Natural killer cell (primary cell): ENCODE measurements at places on chromosomes 2 and 18.

- DNase-seq, result no peak
Measured at GRCh38 chr2:223196331-223196730, 144.3 kb downstream of the KCNE4 start.

- no peak for DNase-seq
Measured at GRCh38 chr2:149538138-149538833, 49.3 kb downstream of the MMADHC start.

DNA sequence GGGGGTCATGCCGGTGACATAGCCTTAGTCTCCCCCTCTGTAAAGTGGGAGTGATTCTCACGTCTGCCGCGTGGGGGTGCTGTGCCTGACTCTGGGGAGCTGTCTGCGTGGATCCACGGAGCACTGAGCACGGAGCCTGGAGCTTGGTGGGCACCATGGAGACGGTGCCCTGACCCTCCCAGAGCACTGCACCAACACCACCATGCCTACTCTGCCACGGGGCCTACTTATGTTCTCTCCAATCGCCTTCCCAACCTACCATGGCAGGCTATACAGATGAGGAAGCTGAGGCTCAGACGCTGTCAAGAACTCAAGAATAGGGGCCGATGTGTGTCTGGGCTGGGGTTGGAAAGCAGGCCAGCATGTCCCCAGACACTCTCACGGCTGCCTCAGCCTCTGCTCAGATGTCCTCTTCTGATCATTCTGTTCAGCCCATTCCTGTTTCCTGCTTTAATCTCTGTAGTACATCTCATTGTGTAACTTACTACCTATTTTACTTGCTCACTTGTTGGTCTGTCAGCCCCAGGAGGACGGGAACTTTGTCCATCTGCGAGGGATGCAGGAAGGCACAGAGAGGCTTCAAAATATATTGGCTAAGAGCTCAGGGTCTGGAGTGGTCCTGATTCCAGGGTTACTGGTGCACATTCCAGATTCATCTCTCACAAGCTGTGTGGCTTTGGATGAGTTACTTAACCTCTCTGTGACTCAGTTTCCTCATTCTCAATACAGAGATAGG is 168.1 kb upstream of the HS6ST1 start:
- no peak for DNase-seq

DNA sequence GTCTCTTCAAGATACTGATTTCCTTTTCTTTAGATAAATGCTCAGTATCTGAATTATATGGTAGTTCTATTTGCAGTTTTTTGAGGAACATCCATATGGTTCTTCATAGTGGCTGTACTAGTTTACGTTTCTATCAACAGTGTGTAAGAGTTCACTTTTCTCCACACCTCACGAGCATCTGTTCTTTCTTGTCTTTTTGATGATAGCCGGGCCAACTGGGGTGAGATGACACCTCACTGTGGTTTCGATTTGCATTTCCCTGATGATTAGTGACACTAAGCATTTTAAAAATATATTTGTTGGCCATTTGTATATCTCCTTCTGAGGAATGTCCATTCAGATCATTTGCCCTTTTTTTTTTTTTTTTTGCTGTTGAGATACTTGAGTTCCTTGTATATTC is 458.8 kb downstream of the SETBP1 start:
- peak; percentile 4 for DNase-seq

DNA sequence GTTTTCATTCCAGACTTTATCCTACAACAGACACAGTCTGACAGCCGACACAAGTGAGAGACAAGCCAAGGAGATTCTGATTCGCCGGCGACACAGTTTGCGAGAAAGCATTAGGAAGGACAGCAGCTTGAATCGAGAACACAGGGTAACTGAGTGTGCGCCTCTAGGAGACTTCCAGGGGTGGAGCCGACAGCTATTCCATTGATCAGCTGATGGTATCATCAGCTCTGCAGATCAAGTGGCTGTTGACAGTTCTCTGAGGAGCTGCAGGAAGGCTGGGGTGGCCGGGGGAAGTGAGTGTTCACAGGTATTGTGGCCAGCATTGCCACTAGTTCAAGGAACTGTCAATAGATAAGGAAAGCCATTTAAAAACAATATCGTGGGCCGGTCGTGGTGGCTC is 57.3 kb upstream of the TMEM182 start:
- no peak for DNase-seq

DNA sequence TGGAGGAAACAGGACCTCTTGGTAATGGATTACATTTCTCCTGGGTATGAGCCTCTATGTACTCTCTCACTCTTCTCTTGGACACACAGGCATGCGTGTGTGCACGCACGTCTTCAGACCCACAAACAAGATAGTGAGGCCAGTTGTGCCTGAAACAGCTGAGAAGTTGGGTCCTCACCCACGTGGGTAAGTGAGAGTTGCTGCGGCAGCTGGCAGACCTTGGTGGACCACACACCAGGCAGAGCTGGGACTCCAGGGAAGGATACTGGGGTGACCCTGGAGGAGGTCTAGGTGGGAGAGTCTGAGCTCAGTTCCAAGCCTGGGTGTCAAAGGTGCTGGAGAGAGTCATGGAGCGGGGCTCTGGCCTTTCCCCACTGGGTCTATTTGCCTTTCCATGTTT is 194.3 kb downstream of the HAUS1 start:
- no peak for DNase-seq

DNA sequence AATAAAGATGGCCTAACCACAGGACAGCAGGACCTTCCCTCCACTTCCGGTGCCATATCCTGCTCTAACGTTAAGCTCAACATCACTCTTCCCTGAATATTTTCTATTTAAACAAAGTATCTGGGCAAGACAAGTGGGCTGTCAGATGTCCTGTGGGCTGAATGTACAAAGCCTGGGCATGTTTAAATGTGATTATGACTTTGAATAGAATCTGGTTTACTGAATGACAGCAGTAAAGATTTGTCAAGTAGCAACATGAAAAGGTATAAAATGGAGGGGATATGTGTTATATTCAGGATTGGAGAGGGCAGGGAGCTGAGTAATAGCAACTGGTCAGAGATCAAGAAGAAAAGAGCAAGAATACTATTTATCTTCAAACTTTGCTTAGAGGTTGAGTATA is 540.9 kb downstream of the NRXN1 start:
- DNase-seq, result no peak

GRCh38 chr2:29876374-29876773 is 45.0 kb downstream of the ALK start:
- no peak for DNase-seq

GRCh38 chr18:25186871-25187270 is 165.1 kb downstream of the ZNF521 start:
- DNase-seq, result no peak

- no peak for DNase-seq
Measured at GRCh38 chr2:134700730-134701129, 18.1 kb downstream of the TMEM163 start.

DNA sequence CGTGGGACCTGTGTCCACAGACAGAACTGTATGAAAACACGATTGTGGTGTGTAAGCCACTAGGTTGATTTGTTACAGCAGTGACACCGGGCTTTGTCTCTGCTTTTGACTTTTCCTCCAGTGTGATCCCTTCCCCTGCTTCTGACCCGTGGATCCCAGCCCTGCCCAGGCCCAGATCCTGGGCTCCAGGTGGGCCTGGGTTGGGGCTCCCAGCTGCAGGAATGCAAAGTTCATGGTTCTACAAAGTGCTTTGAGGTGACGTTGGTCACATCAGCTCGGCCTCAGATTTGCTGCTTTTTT is 26.8 kb downstream of the HPCAL1 start:
- DNase-seq, result peak; percentile 47

DNA sequence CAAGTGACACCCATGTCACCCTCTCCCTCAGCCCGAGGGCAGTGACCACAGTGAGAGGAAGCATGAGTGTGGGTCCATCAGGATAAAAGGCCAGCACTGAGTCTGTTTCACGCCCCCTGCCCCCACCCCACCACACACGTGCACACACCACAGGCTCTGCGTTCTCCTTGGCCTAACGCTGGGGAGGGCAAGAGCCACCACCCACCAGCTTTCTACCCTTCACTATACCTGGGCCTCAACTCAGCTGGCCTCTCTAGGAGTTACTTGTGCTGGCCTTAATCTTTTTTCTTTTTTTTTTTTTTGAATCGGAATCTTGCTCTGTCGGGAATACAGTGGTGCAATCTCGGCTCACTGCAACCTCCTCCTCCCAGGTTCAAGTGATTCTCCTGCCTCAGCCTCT is 140.5 kb downstream of the ZFP36L2 start:
- DNase-seq, result no peak

GRCh38 chr2:8728305-8729015 is 46.6 kb downstream of the ID2 start:
- DNase-seq, result no peak

DNA sequence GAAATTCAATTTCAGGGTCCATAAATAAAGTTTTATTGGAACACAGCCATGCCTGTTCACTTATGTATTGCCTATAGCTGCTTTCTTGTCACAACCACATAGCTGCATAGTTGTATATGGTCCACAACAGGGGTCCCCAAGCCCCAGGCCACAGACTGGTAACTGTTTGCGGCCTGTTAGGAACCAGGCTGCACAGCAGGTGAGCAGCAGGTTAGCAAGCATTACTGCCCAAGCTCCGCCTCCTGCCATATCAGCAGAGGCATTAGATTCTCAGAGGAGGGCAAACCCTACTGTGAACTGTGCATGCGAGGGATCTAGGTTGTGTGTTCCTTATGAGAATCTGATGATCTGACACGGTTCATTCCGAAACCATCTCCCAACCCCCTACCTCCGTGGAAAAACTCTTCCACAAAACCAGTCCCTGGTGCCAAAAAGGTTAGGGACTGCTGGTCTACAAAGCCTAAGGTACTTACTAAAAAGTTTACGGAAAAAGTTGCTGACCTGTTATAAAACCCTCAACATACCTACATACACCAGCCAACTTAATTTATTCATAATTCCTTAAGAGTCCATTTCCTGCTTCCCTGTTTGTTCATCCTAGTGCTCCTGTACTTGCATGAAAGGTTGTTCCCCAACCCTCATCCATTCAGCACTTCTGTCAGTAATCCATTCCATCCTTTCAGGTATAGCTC is 40.1 kb downstream of the NDUFAF7 start:
- no peak for DNase-seq

DNA sequence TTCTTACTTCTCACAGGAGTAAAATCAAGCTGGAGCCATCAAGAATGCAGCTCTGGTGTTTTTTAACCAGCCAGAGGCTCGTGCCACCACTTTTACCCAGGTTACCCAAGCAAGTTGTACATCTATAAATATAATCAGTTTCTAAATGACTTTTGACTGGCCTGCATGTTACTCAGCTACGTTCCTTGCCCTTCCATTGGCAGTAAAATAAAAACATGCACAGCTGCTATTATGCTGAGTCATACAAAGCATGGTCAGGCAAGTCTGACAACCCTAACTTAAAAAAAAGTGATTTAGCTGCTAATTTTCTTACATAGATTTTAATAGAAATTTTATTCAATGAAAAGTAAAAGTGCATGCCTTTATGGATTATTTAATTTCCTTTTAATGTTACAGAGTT is 111.7 kb upstream of the CSRNP3 start:
- no peak for DNase-seq
